Astrocyte of the hippocampus (primary cell): ENCODE measurements at places on chromosomes 3 and 15.

DNA sequence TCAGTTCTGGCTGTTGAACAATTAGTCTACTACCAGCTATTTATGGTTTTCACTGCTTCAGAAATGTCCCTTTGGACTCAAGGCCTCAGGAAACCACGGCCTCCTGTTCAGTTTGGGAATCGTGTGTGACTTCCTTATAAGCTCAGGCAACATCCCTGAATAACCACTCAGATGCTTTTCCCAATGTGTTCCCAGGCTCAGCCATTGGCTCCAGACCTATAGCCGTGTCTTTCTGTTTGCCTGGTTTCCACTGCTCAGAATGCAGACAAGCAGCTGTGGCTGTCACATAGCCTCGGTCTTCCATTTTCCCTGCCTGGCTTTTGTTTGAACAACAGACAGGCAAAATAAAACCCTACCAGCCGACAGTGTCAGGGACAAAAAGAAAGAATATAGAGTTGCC, 63.2 kb upstream of the ATP2B2 start:
- DNase-seq, result no peak

- peak; percentile 66 for DNase-seq
Observed at GRCh38 chr3:143658861-143659260, 189.4 kb downstream of the SLC9A9 start.

- DNase-seq, result no peak
Observed at GRCh38 chr15:90020936-90021507, 19.9 kb downstream of the ZNF710 start.

- DNase-seq, result peak; percentile 18
Observed at GRCh38 chr3:144760831-144761230, 789.2 kb downstream of the DIPK2A start.

DNA sequence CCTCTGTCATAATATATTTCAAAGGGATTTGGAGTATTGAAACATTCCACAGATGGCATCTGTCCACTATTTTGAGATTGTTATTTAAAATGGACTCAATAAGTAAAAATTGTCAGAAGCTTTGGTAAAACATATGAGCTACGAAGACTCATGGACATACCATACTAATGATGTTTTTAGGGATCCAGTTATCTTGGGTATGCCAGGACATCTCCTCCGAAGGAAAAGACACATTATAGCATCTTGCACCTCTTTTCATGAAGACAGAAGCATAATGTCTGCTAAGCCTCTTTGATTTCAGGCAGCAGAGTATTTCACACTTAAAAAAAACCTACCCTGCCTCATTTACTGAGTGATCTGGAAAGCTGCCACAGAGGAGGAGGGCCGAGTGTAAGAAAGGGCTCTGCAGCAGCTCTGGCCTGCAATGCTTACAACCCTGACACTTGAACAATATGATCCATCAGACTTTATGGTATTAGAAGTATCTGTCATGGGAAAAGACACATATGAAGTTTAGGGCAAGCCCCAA, 284.8 kb downstream of the TUSC7 start:
- peak; percentile 15 for DNase-seq

DNA sequence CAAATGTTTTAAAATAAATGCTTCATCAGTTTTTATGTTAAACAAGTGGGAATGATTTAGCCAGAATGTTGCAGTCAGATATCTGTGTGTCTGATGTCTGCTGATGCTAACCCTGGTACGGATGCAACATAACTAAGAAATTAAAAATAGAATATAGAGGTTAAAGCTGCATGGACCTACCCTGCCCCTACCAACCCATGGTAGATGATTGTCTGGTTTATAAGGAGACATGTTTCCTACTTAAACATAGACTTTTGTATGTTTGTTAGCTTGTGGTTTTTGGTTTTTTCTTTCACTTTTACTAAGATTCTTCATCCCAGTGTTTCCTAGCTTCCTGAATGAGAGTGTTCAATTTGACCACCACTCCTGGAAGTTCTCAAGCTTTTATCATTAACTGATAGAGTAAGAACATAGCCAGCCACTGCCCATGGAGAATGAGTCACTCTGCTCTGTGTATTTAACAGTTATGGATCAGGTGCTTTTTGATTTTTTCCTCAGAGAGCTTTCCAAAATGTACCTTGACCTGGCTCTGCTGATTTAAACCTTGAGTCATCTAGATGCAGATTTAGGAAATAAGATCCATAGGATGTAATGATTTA, 70.7 kb upstream of the VEPH1 start:
- peak; percentile 6 for DNase-seq

GRCh38 chr3:57060089-57060821, at the start of gene SPATA12:
TSS of gene SPATA12 (plus strand) at chr3:57060664. CDS start at chr3:57073695, 13,031 bp downstream.
- DNase-seq, result peak; percentile 96

GRCh38 chr3:195696632-195697278, 24.0 kb upstream of the MUC20 start:
- no peak for DNase-seq

- peak; percentile 74 for DNase-seq
Observed at GRCh38 chr3:117399311-117400078, 689.9 kb downstream of the TUSC7 start.

DNA sequence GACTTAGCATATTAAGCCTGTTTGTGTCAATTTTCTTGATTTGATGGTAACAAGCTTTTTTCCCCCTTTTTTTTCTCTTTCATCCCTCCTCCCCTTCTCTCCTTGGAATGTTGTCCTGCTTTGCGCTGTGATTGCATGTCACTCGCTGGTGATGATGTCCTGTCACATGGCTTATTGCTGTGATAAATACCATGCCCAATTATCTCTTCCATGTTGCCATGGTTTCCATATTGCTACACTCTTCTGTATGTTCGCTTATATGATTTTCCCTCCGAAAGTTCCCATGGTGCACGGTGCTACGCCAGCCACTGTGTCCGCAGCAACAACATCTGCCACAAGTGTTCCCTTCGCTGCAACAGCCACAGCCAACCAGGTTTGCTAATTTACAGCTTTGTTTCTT, 187.3 kb downstream of the MBNL1 start:
- DNase-seq, result no peak

GRCh38 chr15:33438396-33438795, 127.6 kb downstream of the RYR3 start:
- no peak for DNase-seq

- no peak for DNase-seq
Observed at GRCh38 chr3:13023235-13023970, 49.8 kb downstream of the IQSEC1 start.

DNA sequence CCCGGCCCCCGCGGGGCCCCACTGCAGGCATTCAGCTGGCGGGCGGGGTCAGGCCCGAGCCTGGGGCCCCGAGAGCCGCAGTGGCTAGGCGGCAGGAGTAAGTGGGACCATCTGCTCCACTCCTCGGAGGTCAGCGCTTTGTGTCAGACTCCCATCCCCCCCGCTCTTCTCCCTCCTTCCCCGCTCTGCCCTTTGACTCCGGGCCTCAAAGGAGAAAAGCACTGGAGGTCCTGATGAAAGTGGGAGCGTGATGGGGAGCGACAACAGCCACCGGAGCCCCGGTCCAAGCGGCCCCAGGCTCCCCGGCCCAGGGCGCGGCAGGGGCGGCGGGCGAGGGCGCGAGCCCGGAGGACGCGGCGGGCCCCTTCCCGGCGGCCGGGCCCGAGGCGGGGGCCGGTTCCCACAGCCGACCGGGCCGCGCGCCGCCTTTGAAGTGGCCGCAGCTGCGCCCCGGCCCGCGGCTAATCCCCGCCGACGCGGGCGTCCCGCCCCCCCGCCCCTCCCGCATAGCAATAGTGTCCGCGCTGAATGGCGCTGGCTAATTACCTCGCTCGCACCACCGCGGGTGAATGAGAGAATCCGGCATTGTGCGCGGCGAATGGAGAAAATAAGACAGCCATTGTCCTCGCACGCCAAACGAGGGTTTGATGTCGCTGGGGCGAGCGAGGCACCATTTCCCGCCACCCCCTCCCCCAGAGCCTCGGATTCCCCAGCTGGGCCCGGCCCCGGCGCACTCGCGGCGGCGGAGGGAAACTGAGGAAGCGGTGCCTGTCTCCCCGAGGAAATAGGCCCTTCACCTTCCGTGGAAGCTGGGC, 22.4 kb downstream of the IGDCC3 start:
- peak; percentile 36 for DNase-seq

DNA sequence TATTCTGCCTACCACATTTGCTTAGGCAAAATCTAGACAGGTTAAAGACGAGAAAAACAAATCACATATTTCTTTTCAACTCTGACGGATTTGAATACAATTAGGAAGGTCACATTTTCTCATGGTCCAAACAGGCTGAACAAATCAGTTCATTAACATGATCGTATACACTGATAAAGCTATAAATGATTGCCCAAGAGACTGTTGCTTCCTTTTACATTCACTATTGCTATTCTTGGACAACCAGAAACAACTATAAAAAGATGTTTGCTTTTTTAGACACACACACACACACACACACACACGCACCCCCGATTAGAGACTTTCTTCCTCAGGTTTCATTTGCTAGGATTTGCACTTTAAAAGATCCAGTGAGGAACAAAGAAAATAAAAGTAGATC, 122.3 kb upstream of the BHLHE40 start:
- DNase-seq, result no peak

DNA sequence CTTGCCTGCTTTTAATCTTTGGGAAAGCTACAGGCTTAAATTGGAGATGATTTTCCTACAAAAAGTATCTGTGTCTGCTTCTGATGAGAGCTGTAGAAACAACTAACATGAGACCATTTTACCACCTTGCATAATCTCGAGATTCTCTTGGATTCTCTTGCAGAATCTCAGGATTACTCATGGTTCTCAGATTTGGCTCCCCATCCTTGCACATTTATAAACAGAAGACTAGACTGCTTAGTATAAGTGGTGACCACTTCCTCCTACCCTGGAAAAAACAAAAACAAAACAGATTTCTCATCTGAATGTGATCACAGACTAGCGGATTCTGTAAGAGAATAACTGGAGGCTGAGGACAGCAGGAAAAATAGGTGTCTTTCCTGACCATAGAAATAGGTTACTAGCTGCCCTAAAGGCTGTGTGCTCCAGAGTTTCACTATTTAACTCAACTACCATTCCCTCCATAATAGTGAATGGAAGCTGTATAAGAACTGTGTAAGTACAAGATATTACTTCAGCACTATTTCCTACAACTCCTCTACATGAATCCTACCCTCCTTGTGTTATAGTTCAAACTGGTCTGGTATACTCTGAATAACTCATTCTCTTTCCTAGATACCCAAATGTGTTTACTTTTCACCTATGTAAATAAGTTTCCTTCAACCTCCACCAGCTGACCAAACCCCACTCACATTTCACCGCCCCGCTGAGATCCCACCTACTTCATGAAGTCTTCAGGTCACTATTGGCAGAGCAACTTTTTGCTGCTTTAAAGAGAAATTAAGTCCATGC, 122.2 kb upstream of the C2CD4B start:
- DNase-seq, result no peak

DNA sequence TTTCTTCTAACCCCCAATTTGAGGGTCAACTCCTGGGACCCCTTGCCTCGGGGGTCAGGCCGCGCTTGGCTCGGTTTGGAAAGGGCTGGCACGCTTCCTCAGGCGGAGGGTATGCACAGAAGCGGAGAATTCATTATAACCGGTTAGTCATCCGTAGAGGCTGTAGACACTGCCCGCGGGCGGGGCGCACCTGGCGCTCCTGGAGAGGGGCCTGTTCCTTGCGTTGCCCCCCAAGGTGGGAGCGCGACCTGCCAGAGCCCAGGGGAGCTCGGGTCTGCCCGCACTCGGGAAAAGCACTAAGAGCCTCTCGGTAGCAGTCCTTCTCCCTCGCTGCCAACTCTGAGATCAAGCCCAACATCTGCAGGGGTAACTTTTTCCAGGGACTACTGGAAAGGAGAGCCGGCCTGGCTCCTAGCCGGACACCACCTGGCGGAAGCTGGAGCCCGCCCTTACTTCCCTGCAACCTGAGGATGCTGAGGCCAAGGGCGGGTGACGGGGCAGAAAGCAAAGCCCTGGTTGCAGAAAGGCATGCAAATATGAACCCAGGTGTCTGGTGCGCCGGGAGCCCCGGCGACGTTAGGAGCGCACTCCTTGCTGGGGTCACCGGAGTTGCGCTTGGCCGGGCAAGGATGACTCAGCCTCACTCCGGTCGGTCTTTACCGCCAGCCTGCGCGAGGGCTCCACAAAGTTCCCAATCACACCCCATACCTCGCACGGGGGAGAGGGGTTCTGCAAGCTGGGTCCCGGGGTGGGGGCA, 1.5 kb upstream of the CACNA2D3 start:
- peak; percentile 43 for DNase-seq

DNA sequence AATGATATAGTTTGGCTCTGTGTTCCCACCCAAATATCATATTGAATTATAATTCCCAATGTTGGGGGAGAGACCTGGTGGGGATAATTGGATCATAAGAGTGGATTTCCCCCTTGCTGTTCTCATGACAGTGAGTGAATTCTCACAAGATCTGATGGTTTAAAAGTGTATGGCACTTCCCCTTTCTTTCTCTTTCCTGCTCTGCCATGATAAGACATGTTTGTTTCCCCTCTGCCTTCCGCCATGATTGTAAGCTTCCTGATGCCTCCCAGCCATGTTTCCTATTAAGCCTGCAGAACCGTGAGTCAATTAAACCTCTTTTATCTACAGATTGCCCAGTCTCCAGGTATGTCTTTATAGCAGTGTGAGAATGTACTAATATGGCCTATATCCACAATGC, 126.7 kb upstream of the GMNC start:
- DNase-seq, result no peak

DNA sequence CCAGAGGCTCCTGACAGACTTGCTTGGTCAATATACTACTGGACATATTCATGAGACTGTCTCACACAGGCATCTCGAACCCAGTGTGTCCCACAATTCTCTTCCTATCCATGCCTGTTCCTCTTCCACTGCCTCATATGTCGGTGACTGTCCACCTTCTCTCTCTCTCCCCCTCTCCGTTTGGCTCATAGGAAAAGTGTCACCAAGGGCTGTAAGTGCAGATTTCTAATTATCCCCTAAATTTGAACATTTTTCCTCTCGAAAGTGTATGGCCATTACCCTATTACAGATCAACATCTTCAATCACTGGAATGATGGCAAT, 22.5 kb upstream of the MUC20 start:
- no peak for DNase-seq

- DNase-seq, result no peak
Observed at GRCh38 chr3:68249265-68249664, 594.9 kb upstream of the SUCLG2 start.

GRCh38 chr3:11668243-11669235, 24.8 kb upstream of the VGLL4 start:
- DNase-seq, result no peak

DNA sequence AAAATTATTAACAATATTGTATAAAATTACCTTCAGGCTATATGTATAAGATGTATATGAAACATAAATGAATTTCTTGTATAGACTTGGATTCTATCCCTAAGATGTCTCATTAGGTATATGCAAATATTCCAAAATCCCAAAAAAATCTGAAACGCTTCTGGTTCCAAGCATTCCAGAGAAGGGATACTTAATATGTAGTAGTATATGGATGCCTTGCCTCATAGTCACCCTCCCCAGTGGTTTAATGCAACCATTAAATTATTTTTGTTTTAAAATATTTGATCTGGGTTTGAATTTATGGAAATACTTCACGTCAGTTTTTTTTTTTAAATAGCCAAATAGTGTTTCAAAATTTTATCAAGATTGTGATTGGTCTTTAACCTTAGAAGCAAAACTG, 27.2 kb downstream of the PLCL2 start:
- DNase-seq, result no peak

- DNase-seq, result peak; percentile 84
Observed at GRCh38 chr3:30747771-30748281, 141.4 kb downstream of the TGFBR2 start.
